ENCODE measurements at places on chromosomes 12 and 14. TPM values are rescaled to one million over a fixed set of nuclear protein-coding genes. Genes with fewer than 3 reads are reported as not detected.

- DNase-seq: no peak
These were observed 257.9 kb upstream of the FOXN3 start for GRCh38 chr14:89674936-89675335.

GRCh38 chr14:91728616-91729183 lies 3.2 kb downstream of the CATSPERB start:
- DNase-seq: no peak

- peak; percentile 71 for DNase-seq
These were observed 2.1 kb downstream of the LUM start for GRCh38 chr12:91109148-91109564.

GRCh38 chr12:93663006-93663728 lies 14.0 kb upstream of the CRADD start:
- DNase-seq: no peak

DNA sequence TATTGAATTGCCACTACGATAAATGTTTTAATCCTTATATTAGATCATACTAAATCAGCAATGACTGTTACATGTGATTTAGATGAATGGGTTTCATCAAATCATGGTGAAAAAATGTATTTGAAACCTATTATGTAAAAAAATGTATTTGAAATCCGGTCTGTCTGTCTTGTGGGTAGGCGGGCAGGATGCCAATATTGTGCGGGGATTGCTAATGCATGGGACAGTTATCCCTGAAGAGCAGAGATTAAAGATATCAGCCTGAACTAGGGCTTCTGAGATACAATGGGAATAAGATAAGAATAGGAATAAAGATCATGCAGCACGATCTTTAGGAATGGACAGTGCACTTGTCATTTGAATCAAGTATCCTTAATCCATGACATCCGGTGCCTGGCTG lies 134.0 kb downstream of the PRKCH start:
- no peak for DNase-seq

DNA sequence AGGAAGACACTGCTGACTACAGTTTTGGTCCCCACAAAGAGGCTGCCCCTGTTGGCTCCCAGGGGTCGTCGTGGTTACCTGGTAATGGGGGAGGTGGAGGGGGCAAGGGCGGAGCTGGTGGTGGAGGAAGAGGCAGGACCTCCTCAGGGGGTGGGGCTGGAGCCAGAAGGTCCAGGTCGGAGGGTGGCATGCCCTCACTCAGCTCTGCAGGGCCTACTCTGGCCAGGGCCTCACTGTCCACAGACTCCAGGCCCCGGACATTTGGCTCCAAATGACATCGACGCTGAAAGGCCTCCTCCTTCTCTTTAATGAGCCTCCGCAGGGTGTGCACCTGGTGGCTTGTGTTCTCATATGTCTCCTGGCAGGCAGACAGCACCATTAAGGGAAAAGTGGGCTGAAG lies 28.5 kb downstream of the PRPF40B start:
- no peak for DNase-seq

DNA sequence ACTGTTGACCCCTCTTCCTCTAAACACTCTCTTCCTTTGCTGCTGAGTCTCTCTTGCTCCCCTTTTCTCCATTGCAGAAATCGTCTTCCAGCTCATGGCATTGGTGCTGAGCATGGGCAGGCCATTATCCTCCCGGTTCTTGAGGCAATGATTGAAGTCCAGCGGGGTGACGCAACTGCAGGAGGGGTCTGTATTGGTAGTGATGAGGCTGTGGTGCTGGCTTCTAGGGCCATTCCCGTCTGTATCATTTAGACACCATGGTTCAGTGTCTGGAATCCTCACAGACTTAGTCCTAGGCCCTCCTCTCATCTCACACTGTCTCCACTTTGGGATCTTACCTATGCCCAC lies 720 bp upstream of the SLC22A17 start:
- no peak for DNase-seq

GRCh38 chr12:61750604-61751003 lies 509.6 kb upstream of the USP15 start:
- peak; percentile 82 for DNase-seq

DNA sequence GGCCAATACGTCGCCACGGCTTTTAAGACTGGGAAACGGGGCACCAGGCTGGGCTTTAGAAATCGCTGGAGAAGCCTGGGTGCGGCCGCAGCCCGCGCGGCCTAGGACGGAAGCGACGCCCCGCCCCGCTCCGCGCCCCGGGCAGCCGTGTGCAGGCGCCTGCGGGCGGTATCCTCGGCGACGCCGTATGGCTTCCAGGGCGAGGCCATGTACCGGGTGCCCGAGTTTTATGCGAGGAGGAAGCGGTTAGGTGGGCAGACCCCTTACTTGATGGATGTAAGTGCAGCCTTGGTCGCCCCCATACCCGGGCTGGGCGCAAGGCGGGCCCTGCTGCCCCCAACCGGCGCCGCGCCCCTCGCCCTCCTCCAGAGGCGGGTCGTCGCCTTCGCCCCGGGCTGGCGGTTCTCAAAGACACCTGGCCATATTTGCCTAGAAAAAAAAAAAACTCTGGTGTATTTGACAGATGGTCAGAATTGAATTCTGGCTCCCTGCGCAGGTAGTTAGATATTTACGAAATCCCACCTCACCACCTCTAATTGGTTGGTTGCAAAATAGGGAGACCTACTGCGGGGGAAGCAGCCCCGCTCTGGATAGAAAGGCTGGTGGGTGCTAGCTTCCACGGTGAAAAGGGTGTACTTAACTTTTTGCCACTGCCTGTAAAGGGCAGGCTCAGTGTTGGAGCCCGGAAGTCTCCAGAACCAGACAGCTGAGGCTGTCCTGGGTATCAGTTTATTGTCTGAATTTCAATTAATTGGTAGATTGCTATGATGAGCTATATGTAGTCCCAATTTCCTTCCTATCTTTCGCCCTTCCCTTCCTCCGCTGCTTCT lies at the start of gene PPP1R36:
TSS of gene PPP1R36 (plus strand) at position 171 of the 830 bp plus-strand sequence. CDS start at position 208, 37 bp downstream.
- DNase-seq: no peak

- DNase-seq: peak; percentile 47
These were observed 54.4 kb downstream of the PELI2 start for GRCh38 chr14:56172571-56172971.

- no peak for DNase-seq
These were observed 168.6 kb upstream of the IFNG-AS1 start for GRCh38 chr12:67820694-67821093.

GRCh38 chr14:92984896-92985295 lies 61.9 kb downstream of the CHGA start:
- no peak for DNase-seq

- no peak for DNase-seq
These were observed 13.2 kb downstream of the SETD3 start for GRCh38 chr14:99467336-99468078.

DNA sequence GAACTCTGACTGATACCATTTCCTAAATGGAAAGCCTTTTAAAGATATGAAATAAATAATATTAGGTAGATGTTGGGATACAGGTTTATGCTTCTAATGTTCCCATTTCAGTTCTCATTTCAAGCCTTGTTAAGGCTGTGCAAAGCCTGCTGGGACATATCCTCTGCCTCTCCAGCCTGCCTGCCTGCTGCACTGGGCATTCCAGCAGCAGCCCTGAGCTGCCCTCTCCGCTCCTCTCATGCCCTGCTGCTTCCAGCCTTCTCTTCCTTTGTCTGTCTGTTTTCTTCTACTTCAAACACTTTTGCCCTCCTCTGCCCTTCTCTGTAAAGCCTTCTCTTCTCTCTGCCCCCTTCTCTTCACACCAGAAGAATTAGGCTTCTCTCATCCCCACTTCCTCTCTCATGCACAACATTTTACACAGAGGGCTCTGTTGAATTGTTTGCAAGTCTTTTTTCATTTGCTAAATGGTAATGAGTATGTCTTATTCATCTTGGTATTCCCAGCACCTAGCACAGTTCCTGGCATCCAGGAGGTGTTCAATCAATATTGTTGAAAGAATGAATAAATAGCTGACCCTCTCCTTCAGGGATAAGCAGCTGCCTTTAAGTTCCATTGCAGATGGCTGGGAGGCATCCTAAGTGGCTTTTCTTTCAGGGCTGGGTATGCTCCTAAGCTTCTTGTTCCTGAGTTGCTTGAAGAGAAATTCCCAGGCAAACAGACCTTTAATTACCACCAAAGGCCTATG lies 292.3 kb downstream of the TMEM117 start:
- DNase-seq: no peak

DNA sequence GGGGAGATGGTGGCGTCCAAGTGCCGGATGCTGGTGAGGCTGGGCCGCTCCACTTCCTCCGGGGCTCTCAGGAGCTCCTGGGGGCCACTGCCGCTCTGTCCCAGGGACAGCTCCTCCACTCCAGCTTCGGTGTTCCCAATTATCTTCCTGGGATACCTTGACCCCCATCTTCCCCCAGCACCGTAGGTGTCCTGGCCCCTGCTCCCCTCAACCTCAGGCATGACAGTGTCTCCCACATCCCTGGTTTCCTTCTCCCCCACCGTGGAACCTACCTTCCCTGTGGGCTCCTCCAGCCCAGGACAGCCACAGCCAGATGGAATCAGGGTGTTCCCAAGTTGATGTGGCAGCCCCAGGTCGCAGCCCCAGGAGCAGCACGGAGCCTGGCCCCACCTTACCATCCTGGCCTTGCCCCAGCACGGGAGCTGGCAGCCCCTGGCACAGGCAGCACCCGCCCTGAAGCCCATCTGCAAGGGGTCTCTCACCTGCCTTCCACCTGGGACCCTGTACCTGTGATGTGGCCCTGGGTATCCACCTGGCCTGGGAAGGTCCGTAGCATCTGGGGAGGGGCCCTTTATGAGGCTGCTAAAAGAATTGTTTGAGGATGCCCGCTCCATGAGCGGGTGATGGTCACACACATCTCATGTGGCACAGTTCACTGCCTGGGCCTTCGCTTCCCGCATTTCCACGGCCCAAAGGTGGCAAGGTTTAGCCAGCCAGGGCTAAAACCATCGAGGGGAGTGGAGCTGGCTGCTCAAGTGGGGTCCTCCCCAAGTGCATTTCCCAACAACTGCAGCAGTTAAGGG lies 4.1 kb downstream of the TMEM121 start:
- DNase-seq: no peak

DNA sequence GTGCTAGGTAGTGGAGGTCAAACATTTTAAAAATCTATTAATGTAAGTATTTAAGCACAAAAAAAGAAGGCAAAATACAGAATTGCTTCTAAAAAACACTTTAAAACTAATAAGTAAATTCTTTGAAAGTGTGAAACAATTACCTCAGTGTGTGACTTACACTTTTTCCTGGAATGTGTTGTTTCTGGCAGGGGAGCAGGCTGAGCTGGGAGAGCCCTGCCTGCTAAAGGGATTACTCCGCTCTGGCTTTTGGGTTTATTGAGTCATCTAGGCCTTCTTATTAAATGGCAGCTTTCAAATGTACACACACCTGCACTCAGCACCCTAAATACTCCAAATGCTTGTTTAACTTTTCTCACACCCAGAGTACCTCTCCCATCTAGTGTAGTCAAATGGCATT lies 279.8 kb downstream of the AKAP6 start:
- peak; percentile 75 for DNase-seq

DNA sequence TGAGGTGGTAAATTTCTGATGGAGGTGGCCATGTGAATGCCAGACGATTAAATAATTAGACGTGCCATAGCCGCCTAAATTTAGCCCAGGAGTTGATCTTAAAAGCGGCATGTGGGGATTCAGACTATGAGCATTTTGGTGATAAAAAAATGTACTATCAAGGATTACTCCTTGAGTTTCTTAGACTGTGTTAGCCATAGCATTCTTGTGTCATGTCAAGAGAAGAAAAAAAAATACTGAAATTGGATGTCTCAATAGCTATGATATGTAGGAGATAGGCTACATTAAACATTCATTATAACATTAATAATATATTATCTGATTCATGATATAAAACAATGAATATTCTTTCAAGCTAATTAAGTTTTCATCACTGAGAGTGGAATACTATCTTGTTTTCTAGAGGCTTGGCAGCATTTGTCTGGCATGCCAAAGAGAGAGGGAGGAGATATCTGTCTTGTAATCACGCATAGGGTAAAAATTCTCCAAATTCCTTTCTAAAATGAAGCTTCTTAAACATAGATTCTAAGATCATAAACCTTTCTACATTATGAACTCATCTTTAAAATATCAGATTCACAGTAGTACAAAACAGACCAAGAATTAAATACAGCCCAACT lies 727.0 kb downstream of the C12orf50 start:
- no peak for DNase-seq

- DNase-seq: no peak
These were observed 6.0 kb upstream of the ITPR2 start for GRCh38 chr12:26838888-26839416.

DNA sequence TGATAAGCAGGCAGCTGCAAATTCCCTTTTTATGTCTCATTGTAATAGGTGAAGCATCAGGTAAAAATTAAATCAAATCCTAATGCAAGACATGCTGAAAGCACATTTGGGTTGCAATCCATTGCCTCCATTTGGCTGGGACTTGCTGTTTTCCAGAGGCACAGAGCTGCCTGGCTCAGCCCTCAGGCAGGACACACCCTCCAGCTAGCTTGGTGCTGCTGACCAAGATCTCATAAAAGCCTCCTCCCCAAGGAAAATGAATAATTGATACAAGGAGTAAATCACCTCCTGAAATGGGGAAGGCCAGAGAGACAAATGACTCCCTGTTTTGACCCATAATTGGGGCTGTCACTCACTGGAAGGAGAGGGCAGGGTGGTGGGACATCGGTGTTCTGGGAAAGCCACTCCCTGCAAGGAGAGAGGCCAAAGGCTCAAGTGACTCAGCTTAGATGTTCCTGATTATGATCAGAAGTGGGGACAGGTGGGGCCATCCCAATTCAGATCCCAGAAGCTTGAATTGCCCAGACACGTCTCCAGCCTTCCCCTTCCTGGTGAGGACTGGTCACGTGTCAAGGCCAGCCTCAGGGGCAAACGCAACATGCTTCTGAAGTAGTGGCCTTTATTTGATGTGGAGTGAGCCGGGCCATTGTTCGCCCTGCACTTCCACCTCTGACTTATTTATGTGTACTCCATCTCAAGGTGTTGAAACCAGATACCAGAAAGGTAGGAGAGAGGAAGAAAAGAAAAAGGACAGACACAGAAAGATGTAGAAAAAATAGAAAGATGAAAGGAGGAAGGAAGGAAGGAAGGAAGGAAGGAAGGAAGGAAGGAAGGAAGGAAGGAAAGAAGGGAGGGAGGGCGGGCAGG lies 773.7 kb downstream of the BCL11B start:
- DNase-seq: peak; percentile 83

GRCh38 chr12:52622349-52622748 lies 4.0 kb upstream of the KRT73 start:
- no peak for DNase-seq

DNA sequence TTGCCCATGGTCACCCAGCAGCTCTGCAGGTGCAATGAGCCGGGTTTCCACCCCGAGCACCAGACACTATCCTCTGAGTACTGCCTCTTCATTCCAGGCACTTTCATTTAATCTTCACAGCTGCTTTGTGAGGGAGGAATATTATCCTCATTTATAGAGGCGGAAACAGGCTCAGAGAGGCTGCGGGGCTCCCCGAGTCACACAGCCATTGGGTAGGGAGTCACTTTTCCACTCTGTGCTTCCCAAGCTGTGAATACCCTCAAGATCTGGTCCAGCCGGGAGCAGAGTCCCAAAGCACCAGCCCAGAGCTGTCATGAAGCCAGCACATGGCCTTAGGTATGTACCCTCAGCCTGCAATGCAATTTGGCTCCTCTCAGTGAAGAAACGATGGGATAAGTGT lies 51.7 kb upstream of the RIN3 start:
- no peak for DNase-seq

- no peak for DNase-seq
These were observed 16.4 kb upstream of the MIA2 start for GRCh38 chr14:39217214-39217879.

The SLC38A4 gene
- not detected for total RNA-seq

The GPD1 gene
- total RNA-seq: 0.37 TPM

The AICDA gene
- total RNA-seq: not detected

The NTS gene
- total RNA-seq: not detected

The RPS29 gene
- 1,499 TPM for total RNA-seq

The CDCA4 gene
- 33.0 TPM for total RNA-seq

The TMEM121 gene
- 0.68 TPM for total RNA-seq

The DNAJC22 gene
- total RNA-seq: 0.25 TPM

The TBC1D30 gene
- total RNA-seq: 7.9 TPM

The SELPLG gene
- 1.2 TPM for total RNA-seq
